ENCODE measurements at places on chromosomes 2 and 18.

DNA sequence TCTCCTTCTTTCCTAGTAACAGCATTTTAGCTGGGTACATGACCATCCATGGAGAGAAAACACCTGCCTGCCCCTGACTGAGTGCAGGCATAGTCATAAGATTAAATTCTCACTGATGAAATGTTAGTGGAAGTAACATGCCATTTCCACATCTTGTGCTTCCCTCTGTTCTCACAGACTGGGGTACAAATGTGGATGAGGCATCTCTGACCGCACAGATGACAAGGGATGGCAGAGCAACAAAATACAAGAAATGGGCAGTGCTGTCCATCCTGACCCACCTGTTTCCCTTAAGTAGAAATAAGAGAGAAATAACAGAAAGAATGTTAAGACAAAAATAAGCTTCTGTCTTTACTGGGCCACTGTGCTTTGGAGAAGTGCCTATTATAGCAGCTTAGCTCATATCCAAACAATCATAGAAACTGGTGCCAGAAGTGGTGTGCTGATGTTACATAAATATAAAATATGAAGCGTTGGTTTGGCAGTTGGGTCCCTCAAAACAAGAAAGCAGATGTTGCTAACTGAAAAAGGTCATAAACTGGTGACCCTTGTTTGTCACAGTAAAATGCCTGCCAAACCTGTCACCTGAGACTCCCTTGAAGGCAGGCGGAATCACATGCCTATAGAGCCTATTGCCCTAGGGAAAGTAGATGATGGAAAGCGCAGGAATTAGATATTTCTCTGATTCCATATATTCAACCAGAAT, 72.4 kb upstream of the CCDC150 start:
- no peak for DNase-seq

- DNase-seq: no peak
These were observed 96.8 kb downstream of the DTNB start for GRCh38 chr2:25576596-25576995.

- DNase-seq: no peak
These were observed 71.2 kb upstream of the STPG4 start for GRCh38 chr2:47226132-47226922.

- no peak for DNase-seq
These were observed 15.6 kb upstream of the INO80C start for GRCh38 chr18:35513181-35513936.

- no peak for DNase-seq
These were observed 29.6 kb downstream of the GAD1 start for GRCh38 chr2:170846314-170846713.

- DNase-seq: no peak
These were observed 33.9 kb downstream of the ACKR3 start for GRCh38 chr2:236603361-236604015.

DNA sequence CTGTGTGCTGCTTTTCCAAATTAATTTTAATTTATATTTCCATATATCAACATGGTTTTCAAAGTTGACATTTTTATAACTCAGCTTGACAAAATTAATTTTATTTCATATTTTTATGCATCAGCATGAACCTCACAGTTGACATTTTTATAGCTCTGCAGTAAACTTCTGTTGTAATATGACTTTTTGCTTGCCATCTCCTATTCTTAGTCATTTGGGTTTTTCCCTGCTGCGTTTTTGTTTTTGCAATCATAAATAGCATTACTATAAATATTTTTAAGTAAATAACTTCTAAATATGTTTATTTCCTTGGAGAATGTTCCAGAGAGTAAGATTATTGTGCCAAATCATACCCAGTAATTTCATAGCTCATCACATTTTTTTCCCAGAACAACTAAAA, 21.0 kb upstream of the L3MBTL4 start:
- no peak for DNase-seq

GRCh38 chr2:182391443-182391842, 35.4 kb downstream of the PDE1A start:
- no peak for DNase-seq

- no peak for DNase-seq
These were observed 312.0 kb upstream of the VWC2L start for GRCh38 chr2:214098811-214099210.

DNA sequence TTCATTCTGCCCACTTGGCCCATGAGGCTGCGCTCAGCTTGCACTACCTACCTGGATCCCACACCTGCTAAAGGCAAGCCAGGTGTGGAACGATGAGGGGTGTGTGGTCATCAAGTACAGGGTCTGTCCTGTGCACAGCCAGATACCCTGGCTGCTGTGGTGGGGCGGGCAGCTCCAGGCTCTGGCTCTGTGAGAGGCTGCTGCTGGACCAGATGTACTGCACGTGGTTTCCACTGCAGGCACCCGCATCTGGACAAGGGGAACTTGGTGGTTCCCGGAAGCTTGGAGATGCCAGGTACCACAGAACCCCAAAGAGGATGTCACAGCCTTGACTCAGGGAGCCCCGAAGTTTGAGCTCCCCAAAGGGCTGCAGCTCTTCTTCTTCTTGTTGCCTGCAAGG, 68.1 kb upstream of the ZNF804A start:
- DNase-seq: no peak

DNA sequence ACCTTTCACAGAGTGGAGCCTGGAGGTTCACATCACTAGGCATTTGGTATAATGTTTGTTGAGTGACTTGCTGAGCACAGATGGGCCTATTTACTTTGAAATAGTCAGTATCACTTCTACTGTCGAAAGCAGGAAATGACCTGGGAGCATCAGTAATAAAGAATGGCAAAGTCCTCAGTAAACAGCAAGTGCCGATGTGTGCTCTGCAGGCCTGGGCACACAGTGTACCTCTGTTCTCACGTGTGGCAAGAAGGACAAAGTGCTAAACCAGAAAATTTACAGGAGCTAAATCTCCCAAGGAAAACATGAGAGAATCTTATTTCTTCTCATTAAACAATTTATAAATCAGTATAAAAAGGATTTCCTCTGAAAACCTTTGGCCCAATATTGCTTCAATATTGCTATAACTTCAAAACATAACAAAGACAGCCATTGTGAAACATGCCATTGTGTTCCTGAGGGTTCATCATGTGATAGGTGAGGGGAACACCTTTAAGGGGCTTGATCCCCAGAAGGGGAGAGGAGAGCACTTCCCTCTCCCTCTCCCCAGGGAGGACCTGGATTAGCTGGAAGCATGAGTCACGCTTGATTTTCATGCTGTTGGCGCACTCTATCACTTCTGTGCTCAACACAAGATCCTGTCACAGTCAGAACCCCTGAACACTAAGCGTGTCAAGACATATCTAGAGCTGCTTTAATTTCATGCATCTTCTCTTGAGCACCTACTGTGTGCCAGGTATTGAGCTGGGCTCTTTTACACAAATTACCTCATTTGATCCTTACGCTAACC, 131.5 kb upstream of the SMAD2 start:
- DNase-seq: no peak

DNA sequence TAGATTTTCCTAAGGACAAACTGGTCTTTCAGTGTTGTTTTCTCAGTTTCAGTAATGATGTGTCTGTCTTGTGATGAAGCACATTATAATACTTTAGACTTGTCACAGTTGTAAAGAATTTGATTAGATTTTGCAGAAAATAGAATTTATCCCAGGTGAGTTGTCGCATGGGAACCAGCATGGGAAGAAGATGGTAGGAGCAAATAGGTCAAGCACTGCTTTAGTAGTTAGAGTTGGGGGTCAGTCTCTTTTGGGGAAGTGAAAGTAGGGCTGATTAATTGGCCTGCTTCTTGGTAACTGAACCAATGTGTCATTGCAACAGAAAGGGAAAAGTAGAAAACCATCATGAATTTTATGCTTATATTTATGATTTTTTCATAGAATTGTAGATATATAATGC, 153.2 kb upstream of the MYO3B start:
- DNase-seq: no peak

DNA sequence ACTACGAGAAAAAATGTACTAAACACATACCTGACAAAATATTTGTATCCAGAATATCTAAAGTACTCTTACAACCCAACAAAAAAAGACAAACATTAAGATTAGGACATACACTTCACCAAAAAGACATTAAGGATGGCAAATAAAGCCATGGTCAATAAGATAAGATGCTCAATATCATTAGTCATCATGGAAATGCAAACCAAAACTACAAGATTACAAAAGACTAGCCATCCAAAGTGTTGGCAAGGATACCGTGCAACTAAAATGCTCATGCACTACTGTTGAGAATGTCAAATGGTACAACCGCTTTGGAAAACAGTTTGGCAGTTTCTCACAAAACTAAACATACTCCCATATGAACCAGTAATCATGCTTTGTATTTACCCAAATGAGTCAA, 29.7 kb downstream of the MAP3K2 start:
- DNase-seq: no peak

DNA sequence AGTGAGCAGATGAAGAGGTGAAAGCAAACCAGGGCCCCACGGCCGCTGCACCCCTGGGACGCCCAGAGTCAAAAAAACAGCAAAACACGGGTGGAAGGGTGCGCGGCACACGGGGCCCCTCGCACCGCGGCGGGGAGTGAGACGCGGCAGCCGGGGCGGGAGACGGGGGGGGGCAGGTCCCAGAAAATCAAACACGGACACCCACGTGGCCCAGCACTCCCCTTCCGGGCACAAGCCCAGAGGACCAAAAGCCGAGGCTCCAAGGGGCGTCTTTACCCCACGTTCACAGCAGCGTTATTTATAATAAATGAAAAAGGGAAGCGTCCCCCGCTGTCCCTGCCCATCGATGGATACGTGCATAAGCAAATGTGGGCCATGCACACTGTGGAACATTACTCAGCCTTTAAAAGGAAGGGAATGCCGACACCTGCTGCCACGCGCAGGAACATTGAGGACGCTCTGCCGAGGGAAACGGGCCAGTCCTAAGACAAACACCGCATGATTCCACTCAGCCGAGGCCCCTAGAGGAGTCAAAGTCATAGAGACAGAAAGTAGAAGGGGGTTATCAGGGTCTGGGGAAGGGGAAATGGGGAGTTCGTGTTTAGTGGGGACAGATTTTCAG, 677 bp upstream of the COPS9 start:
- DNase-seq: no peak

- DNase-seq: no peak
These were observed 108.9 kb upstream of the CDC42EP3 start for GRCh38 chr2:37780387-37780676.

DNA sequence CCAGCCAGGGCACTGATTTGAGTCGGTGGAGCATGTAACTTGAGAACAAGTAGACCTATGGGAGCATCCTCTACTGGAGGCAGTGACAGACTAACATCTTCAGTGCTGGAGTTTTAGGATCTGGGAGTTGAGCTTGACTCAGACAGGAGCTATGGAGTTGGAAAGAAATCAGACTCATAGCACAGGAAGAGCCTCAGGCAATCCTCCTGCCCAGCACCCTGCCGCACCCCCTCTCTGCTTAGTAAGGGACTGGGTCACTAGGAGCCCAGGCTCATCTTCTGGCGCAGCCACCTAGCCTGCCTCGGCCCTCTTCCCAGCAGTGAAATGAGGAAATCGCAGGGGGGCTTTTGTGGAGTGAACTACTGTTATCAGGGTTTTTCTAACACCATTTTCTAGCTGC, 3.6 kb downstream of the ARID5A start:
- DNase-seq: no peak

DNA sequence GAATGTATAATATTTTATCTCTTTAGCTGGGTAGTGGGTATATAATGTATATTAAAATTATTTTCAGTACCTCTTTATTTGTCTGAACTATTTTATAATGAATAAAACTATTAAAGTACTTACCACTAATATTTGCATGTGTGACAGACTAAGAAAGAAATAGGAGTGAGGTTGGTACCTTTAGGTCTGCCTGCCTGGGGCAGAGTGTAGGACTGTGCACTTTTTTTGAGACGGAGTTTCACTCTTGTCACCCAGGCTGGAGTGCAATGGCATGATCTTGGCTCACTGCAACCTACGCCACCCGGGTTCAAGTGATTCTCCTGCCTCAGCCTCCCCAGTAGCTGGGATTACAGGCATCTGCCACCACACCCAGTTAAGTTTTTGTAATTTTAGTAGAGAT, 18.8 kb downstream of the NCOA1 start:
- DNase-seq: no peak

- DNase-seq: no peak
These were observed 214.0 kb downstream of the ANKRD30B start for GRCh38 chr18:14961991-14962390.

- no peak for DNase-seq
These were observed 2.2 kb downstream of the ONECUT2 start for GRCh38 chr18:57437402-57437765.

GRCh38 chr2:88181511-88181910, 11.4 kb downstream of the THNSL2 start:
- DNase-seq: no peak

All from stimulated activated CD4-positive, alpha-beta T cell treated with anti-CD3 and anti-CD28 coated beads, Interleukin-1b, Interleukin-23, amount 100 ng/mL, for 1 hour (primary cell).